ENCODE measurements at places on chromosomes 16 and 17.

DNA sequence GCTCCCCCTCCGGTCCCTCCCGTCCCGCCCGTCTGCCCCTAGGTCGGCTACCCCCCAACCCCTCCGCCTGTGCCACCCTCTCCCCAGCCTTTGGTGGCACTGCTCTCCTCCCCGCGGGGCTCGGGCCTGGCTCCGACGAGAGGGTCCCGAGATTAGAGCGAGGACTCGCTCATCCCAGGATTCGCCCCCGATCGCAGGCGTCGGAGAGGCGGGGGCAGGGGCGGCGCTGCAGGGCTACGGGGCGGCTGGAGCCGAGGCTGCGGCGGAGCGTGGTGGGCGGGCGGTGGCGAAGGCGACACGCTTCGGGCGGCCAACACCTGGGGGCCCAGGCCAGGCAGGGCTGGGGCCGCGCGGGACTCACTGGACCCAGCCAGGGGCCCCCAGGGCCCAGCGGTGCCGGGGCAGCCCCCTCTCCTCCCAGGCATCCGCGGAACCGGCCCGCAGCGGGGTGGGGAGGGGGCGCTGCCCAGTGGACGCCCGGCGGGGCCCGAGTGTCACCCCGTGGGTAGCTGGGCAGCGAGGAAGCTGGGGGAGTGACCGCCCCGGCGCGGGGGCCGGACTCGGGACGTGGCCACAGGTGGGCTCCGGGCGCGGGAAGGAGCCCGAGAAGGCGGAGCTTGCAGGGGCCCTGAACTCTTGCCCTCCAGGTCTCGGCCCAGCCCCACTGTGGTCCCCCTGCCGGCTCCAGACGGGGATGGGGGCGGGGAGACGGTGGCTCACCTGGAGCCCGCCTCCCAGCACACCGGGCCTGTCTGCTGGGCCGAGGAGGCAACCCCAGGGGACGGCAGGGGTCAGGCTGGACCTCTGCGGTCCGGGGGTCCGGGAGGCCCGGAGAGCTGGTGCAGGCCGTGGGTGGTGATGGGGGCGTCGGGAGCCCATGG lies 1.5 kb downstream of the MGAT5B start:
- no peak for DNase-seq

GRCh38 chr17:14826358-14826757 lies 438.8 kb downstream of the PMP22 start:
- DNase-seq = no peak

DNA sequence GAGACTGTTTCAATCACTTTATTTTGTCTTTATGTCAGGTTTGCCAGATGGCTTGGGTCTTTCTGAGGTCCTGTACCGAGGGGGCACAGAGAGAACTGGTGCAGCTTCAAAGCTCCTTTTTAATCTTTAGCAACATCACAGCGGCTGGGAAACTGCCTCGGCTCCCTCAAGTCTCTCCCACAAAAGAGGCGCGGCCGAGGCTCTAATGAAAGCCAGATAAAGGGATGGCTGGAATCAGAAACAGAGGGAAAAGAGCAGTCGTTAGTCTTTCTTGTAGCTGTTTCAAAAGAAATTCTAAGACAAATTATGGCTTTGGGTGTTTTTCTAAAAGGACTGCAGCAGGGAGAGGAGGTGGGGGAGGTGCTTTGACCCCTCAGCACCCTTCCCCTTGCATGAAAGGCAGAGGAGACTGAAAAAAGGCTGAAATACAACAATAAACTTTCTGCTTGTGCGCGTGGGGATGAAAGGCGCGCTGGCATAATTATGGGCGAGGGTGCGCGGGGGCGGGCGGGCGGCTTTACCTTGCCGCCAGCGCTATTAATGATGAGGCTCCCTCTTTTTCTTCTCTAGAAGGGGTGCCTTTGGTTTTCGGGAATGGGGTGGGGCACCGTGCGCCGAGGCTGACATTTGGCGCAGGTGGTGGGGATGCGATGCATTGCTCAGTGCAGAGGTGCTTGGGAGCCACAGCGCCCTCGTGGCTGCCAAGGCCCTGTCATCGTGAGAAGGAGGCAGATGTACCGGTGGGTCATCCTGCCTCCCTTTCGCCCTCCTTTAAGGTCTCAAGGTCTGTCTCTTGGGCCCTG lies 22.3 kb upstream of the BRD7 start:
- DNase-seq = no peak

GRCh38 chr17:2393954-2394749 lies 6.7 kb downstream of the MNT start:
- no peak for DNase-seq

DNA sequence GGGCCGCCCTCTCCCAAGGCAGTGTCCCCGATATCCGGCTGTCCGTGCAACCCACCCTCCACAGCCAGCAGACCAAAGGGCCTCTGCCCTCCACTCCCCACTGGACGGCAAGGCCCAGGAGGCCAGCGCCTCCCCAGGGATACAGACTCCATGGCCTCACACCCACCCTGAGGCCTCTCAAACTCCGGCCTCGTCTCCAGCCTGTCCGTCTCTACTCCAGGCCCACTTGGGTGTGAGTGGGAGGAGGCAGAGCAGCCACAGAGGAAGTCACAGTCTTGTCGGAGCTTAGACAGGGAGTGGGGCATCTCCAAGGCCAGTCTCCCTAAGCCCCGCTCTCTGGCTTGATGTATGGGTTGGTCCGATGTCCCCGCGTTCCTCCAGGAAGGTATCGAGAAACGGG lies 73.3 kb downstream of the SRCIN1 start:
- DNase-seq = peak; percentile 16

GRCh38 chr17:4142107-4142900 lies 526 bp downstream of the ZZEF1 start:
- DNase-seq = peak; percentile 45

DNA sequence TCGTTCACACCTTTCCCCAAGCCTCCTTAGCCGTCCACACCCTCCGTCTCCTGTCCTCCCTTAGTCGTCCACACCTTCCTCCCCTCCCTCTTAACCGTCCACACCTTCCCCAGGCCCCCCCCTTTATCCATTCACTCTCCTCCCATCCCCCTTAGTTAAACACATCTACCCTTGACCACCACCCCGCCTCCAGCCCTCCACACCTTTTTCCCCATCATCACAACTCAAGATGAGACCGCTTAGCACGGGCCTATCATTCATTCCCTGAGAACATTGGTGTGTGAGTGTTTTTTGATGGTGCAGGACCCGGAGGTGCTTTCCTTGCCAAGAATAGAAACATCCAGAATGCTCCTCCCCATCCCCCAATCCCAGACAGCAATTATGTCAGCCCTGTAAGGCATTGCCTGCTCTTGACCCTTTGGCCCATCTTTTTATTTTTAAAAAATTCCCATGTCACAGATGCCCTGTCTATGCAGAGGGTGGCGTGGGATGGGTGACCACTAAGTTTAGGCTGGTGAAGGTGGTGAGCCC lies 1.4 kb downstream of the TENT4B start:
- peak; percentile 11 for DNase-seq

DNA sequence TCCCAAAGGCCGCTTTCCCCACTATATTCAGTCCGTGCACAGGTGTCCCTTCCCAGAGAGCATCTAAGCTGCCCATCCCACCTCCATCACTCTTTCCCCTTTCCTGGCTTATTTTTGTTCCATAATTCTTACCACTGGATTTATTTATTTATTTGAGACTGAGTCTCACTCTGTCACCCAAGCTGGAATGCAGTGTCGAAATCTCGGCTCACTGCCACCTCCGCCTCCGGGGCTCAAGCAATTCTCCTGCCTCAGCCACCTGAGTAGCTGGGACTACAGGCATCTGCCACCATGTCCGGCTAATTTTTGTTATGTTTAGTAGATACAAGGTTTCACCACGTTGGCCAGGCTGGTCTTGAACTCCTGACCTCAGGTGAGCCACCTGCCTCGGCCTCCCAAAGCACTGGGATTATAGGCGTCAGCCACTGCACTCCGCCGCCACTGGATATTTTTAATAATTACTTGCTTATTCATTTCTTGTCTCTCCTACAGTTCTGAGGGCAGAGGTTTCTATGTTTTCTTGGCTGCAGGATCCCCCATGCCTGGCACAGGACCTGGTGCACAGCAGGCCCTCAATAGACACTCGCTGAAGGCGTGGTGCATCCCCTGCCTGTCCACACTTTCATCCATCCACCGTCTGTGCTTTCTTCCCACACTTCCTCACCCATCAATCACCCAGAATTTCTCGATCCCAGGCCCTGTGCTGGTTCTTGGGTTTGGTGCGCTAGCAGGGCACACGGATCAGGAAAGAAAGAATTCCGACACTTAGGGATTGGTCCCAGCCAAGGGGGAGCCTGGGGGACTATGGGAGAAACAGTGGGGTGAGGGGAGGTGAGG lies 9.9 kb upstream of the ADGRG1 start:
- no peak for DNase-seq

GRCh38 chr16:149024-149660 lies 3.3 kb upstream of the HBZ start:
- DNase-seq = no peak

GRCh38 chr17:59093702-59094231 lies 12.9 kb downstream of the TRIM37 start:
- no peak for DNase-seq

- DNase-seq = no peak
These were observed 3.5 kb downstream of the MPO start for GRCh38 chr17:58277107-58277801.

DNA sequence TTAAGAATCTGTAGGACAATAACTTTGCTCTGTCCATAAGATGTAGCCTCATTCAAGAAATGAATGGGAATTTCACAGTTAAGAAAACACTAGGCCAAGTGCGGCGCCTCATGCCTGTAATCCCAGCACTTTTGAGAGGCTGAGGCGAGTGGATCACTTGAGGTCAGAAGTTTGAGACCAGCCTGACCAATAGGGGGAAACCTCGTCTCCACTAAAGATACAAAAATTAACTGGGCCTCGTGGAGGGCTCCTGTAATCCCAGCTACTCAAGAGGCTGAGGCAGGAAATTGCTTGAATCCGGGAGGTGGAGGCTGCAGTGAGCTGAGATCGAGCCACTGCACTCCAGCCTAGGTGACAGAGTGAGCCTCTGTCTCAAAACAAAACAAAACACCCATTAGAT lies 19.9 kb upstream of the RSL1D1 start:
- DNase-seq = peak; percentile 39

DNA sequence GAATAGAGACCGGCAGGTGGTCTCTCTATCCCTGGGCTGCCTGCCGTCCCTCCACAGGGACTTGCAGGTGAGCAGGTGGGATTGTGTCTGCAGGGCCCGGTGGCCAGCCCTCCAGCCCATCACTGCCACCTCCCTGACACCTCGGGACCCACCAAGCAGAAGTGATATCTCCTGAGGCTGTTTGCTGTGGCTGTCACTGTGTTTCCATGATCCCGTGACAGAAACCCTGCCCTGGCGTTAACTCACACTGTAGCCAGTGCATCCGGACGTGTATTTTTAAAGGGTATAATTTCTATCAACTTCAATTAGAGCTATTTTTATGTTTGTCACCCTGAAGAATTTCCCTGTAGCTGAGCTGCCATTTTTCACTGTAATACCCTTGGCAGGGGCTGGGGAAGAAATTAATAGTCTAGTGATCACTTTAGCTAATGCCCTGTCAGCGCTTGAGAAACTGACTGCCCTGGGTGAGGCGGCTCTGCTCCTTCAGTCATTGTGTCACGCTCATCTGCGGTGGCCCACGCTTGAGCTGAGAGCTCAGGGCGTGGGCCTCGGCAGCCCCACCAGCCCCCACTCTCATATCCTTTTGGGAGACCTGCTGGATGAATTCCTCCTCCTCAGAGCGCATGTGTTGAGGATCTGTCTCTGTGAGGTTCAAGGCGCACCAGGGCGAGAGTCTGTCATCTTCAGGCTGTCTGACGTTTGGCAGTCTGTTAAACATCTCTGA lies 229.9 kb upstream of the CIBAR2 start:
- DNase-seq = no peak

DNA sequence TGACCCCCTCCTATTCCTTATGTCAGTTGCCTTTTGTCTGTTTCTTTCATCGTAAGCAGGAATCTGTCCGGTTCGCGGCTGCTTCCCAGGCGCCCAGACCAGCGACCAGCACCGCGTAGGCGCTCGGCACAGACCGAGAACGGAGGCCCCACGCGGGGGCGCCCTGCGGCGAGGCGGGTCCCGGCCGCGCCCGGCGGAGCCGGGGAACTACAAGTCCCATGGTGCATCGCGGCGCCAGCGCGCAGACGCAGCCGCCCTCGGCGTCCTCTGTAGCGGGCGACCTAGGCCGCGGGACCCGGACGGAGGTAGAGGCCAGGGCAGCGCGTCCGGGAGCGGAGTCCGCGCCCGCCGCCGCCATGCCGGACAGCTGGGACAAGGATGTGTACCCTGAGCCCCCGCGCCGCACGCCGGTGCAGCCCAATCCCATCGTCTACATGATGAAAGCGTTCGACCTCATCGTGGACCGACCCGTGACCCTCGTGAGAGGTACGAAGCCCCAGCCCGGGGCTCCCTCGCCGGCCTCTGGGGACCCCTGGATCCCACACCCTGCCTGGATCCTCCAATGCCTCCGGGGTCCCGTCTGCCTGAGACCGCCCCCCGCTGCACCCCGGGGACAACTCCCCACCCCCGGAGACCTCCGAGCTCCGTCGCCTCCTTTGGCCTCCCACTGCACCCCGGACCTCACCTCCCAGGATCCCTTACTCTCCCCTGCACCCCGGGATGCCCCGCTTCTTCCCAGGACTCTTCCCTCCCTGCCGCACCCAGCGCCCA lies at the start of gene NDUFB10:
Gene NDUFB10, plus strand, starts transcription at position 270 of the 771 bp plus-strand sequence. Its CDS starts 87 bp downstream, at position 357.
- DNase-seq = peak; percentile 93

DNA sequence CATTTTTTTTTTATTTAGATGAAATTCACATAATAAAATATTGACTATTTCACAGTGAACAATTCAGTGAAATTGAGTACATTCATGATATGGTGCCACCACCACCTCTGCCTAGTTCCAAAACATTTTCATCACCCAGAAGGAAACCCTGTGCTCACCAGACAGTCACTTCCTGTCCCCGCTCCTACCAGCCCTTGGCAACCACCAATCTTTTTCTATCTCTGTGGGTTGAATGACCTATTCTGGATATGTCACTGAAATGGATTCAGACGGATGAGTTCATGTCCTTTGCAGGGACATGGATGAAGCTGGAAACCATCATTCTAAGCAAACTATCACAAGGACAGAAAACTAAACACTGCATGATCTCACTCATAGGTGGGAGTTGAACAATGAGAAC lies 40.5 kb downstream of the ATP2C2 start:
- no peak for DNase-seq

Measured in NB4 (cell line).